NCI-H345 (cell line): ENCODE measurements at places on chromosomes 4 and X.

DNA sequence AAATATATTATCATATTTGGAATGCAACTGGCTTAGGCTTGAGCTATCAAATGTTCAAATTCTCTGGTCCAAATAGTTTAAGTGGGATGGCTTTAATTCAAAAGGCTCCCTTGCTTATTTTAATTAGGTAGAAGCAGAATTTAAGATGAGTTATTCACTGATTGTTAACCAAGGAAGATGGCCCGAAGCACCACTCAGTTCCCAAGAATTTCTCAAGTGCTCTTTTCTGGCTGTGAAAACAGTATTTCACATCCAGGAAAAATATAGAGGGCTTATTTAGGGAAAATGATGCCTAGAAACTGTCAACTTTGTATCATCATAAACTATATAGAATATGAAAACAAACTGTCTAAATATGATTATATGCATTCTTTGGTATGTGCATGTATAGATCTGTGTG lies 246.5 kb upstream of the SFRP2 start:
- DNase-seq = no peak

GRCh38 chr4:141905751-141906150 lies 269.4 kb downstream of the IL15 start:
- DNase-seq = no peak

DNA sequence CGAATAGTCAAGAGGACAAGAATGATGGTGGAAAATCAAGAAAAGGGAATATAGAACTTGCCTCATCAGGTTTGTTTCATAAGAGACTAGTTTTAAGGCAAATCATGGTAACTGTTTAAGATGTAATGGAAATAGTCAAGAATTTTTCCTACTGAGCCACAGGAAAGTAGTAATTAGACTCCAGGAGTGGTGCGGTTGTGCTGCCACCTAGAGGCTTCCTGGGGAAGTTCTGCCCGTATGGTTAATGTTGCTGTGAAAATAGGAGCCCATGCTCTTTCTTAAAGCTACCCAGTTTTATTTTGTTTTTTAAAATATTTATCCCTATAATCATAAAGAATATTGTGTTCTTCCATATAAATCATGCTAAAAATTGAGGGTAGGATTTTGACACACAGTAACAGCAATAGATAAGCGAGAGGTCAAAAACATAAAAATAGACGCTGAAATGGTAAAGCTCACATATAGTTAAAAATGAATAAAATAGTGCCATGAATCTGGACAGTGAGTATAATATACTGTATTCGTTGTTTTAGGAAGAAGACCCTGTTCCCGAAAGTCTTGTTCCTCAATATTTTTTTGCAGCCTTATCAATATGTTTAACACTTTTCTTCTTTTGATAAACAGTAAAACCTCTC lies 87.0 kb downstream of the PHOX2B start:
- DNase-seq = peak; percentile 29

DNA sequence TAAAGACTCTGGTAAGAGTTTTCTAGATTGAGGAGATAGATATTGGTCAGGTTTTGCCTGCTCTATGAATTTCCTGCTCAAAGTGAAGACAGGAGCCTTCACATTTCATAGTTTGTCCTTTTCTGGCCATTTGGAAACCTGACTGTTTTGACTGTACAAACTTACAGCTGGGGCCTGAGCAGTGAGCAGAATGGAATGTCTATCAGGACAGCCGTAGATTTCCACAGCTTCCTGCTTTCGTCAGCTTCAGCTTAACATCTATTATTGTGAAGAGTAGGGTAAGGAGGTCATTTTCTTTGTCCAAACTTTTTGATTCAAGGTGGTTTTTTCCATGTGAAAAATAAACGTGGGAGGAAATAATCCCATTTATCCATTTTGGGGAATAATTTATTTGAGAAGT lies 124.3 kb upstream of the DIPK2B start:
- DNase-seq = no peak

- DNase-seq = no peak
These were observed 31.6 kb downstream of the ADH7 start for GRCh38 chr4:99403380-99404184.

DNA sequence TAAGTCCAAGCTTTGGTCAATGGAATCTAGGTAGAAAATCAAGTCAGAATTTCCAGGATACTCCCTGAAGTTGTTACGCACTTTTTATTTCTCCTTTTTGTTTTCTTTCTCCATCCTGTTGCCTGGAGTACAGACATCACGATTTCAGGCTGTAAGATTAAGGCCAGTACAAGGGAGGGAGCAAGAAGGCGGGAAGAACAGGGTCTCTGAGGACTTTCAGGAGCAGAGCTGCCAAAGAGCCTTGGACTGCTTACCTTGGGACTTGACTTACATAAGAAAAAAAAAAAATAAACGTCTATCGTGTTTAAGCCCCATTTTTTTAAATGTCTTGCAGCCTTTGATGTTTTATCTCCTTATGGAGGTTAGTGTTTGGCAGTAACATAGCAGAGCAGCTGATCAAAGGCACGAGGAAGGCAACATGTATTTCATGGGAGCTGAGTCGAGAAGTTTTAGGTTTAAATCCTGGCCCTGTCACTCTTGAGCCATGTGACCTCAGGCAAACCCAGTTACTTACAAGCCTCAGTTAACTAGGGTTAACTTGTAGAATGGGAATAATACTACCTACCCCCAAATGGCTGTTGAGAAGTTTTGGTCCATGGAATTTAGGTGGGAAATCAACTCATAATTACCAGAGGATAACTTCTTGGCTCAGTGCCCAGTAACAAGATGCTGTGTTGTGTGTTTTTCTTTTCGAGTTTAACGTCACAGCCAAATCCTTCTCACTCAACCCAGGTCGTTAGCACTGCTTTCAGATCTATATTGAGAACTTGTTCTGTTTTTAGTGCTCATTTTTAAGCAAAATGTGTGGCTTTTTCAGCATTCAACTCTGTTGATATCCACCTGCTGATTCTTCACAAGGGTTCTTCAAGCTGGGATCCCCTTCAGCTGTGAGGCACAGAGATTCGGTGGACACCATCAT lies 106.8 kb downstream of the CLNK start:
- DNase-seq = no peak

GRCh38 chr4:110609044-110609750 lies 13.7 kb downstream of the PITX2 start:
- DNase-seq = no peak

GRCh38 chr4:77028246-77028645 lies 47.5 kb downstream of the CCNI start:
- DNase-seq = no peak

- no peak for DNase-seq
These were observed 13.3 kb downstream of the OPHN1 start for GRCh38 chrX:68419975-68420374.

GRCh38 chr4:166091146-166091545 lies 218.1 kb downstream of the TLL1 start:
- DNase-seq = no peak

DNA sequence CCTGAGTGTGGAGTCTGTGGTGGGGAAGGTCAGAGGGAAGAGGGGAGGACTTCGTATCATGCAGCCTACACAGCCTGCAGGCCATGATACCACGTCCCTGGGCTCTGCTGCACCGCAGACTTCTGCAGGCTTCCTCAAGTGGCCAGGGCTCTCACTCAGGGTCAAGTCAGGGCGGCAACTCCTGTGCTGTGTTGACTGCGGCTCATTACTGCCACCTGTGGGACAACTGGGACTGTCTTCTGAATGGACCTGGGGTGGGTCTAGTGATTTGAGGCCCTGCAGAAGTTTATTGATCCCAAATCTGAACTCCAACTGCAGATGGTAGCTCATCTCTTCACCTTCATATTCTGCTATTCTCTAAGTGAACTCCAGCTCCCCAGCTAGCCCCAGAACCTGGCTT lies 167.1 kb downstream of the NSUN7 start:
- DNase-seq = no peak

- DNase-seq = no peak
These were observed 172.8 kb upstream of the APOOL start for GRCh38 chrX:84830836-84831235.

- DNase-seq = no peak
These were observed 41.8 kb downstream of the AASDH start for GRCh38 chr4:56345458-56345857.

DNA sequence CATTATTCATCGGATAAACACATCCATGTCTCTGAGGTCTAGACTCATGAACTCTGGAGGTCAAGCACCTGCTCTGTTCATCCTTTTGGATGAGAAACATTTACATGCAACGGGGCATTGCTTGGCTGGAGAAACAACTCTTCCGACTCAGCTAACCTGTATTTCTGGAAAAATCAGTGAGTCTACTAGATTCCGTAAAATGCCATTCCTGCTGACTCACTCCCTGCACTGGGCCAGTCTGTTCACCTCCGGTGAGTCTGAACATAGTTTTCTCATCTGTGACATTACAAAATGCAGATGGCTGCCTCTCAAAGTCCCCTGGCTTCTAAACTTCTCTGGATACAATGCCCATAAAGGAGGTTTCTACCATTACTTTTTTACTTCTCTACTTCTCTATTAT lies 185.7 kb upstream of the HS3ST1 start:
- no peak for DNase-seq

DNA sequence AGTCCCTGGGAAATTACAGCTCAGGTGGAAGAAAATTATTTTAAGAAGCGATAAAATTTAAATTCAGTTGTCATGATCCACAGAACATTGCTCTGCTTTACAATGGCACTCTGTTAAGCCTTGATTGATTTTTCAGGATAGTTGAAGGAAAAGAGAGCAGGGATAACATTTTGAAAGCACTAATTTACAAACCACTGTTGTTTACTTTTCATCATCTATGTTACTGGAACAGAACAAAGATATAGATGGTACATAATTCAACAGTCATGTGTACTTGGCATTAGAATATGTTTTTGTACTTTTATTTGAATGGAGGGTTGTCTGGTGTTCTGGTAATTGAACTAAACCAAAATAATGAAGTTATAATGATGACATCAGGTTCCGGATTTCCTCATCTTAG lies 2.6 kb upstream of the ODAM start:
- DNase-seq = no peak

GRCh38 chrX:30822068-30822681 lies 66.9 kb downstream of the TAB3 start:
- DNase-seq = no peak

- no peak for DNase-seq
These were observed 152.0 kb upstream of the EDNRA start for GRCh38 chr4:147328756-147329446.

- no peak for DNase-seq
These were observed 56.4 kb downstream of the IRF2 start for GRCh38 chr4:184417802-184418511.
